ENCODE measurements at places on chromosomes 3 and 15. TPM values are rescaled to one million over a fixed set of nuclear protein-coding genes. Genes with fewer than 3 reads are reported as not detected.

- no peak for DNase-seq
Observed at GRCh38 chr15:59918994-59919951, 84.8 kb upstream of the FOXB1 start.

POC1A gene
- 0.47 TPM for total RNA-seq

GRCh38 chr3:160482796-160483195 is 33.2 kb upstream of the TRIM59 start:
- DNase-seq = no peak

DNA sequence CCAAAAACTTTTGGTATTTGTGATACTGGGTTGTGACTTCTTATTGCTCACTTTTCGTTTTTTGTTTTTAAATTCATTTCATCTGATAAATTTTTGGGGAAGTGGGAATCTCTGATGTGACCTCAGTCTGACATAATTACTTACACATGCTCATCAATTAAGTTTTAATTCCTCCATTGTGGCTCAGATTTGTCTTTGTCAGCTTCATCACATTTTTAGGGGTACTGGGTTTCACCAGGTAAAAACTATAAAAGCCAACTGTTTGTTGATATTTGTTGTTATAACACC is 425.3 kb upstream of the TGFBR2 start:
- no peak for DNase-seq

DNA sequence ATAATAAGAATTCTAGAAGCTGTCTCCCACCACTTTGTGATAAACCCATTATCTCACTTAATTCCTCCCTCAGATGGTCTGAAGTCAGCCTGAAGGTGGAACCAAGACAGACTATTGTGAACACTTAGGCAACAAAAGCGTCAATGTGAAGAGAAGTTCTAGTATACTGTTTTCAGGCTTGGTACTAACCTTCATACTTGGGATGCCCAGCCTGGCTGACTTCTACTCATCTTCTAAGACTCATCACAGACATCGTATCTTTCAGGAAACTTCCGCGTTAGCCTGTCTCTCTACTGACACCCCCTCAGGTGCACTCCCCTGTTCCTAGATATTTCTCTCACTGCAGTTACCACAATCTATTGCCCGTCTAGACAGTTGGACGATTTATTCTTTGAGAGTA is 201.2 kb downstream of the SATB1 start:
- no peak for DNase-seq

TGM4 gene
- not detected for total RNA-seq

- DNase-seq = no peak
Observed at GRCh38 chr15:77455696-77456321, 35.1 kb downstream of the HMG20A start.

DNA sequence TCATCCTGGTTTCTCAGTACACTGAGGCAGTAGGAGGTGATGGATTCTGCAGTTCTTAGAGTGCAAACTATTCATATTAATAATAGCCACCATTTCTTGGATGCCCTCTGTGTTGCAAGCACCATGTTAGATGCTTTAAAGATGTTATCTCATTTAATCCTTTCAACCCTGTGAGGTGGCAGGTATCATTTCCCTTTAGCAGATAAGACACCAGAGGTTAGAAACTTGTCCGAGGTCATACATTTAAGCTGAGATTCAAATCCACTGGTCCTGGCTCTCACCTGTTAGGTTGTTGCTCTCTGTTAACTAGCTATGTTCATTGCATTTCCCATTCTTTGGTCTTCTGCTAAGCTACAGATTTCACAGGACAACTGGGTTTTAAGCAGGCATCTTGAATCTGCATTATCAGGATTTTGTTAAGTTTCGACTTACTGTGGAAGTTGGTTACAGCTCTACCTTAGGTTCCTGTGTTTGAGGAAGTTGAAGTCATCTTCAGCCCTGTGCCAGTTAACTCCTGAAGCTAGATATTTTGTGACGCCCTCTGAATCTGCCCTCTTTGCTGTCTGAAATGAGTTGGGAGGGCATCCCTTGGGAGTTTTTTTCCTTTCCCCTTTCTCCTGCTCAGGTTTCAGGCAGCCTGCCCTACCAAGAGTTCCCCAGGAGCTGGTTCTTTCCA is 6.4 kb downstream of the PDE8A start:
- DNase-seq = no peak

- no peak for DNase-seq
Observed at GRCh38 chr3:98739266-98739665, 23.9 kb upstream of the ST3GAL6 start.

GRCh38 chr15:71215126-71215894 is 100.0 kb downstream of the THSD4 start:
- no peak for DNase-seq

GRCh38 chr3:72682936-72683452 is 165.3 kb downstream of the SHQ1 start:
- no peak for DNase-seq

DNA sequence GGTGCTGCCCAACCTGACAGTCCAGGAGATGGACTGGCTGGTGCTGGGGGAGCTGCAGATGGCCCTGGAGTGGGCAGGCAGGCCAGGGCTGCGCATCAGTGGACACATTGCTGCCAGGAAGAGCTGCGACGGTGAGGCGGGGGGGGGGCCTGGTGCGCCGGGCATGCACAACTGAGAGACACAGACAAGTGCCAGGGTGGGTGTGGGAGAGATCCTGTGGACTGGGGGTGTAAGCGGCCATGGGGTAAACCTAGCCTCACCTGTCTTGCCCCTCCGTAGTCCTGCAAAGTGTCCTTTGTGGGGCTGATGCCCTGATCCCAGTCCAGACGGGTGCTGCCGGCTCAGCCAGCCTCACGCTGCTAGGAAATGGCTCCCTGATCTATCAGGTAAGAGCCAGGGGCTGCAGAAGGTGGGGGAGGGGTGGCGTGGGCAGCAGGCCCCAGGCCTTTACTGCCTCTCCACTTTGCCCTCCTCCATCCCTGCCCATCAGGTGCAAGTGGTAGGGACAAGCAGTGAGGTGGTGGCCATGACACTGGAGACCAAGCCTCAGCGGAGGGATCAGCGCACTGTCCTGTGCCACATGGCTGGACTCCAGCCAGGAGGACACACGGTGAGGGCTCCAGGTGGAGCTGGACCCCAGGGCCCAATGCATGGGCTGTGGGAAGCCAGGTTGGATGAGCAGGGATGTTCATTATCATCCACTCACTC is 3.3 kb downstream of the CHRD start:
- DNase-seq = no peak

DNA sequence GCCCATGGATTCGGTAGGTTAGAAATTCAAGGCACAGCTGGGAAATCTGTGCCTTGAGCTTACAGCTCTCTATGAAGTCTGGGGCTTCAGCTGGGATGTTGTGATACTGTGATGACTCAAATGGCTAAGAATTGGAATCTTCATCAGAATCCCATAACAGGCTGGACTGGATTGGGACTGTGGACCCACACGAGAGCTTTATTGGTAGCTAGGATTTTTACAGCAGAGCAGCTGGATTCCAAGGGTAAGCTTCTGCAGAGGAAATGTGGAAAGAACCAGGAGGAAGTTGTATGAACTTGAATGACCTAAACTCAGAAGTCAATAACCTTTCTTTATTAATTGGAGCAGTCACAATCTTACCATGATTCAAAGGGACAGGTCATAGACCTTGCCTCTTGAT is 1187.1 kb downstream of the ROBO1 start:
- DNase-seq = no peak

STIMATE gene
- 41.1 TPM for total RNA-seq

DNA sequence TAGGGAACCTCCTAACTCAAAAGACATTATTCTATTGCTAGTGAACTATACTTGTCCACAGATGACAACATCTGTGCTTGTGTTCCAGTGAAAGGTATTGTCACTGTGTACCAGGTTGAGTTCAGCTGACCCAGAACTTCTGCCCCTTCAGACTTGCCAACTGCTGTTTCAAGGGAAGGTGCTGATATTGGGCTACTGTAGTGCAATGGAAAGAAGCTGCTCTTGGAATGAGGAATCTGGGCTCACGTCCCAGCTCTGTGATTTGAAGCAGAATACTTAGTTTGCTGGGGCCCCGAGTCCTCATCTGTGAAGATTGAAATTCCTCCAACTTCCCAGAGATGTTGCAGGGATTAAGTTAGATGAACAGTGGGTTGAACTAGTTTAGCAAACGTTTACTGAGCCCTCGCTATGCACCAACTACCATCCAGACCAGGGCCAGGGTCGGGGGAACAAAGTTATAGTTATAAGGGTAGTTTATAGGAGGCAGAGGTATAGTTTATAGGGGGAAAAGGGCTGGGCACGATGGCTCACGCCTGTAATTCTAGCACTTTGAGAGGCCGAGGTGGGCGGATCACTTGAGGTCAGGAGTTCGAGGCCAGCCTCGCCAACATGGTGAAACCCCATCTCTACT is 15.9 kb upstream of the UMPS start:
- DNase-seq = no peak

GRCh38 chr15:39807791-39808190 is 25.1 kb upstream of the FSIP1 start:
- DNase-seq = no peak

NR2E3 gene
- not detected for total RNA-seq

TMEM108 gene
- 0.29 TPM for total RNA-seq

DNA sequence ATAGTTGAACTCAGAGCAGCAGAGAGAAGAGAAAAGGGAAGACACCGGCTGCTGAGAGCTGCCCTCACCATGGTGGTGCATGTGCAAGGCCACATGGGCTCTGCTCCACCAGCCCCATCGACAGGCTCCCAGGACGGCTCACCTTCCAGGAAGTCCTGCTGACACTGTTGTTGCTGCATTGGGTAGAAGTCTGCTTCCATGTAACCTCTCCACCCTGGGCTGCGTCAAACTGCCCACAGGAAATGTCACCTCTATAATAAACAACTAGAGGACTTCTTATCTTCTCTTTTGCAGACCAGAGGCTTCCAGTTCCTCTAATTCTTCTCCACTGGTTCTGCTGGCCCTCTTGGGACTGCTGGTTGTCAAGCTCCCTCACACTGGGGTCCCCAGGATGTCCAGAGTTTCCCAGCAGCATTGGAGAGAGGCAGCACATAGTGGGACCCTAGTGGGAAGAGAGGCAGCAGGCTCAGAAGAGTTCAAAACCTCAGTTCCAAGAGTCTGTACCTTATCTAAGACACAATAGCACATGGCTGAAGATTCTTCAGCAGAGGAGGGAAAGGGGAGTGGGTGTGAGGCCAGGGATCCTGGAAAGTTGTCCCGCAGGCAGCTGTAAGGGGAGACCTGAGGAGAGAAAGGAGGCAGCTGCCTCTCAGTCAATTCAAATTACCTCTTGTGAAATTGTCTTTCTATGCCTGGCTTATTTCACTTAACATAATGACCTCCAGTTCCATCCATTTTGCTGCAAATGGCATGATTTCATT is 5.8 kb upstream of the CCR3 start:
- DNase-seq = no peak

DNA sequence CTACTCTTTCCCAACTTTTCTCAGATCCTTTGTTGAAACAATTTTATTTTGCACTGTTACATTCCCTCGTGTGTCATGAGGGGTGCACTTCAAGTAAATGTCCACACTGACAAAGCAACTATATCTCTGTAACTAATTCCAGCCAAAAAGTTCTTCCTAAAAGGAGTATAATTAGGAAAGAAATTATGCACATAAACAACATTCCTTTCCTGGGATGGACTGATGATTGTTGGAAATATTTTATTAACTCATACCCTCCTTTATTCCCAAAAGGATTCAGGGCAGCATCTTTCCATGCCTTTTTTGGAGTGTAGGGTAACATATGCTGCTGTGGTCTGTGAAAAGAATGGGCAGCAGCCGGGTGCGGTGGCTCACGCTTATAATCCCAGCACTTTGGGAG is 426.1 kb upstream of the THBS1 start:
- no peak for DNase-seq

- DNase-seq = no peak
Observed at GRCh38 chr3:111669926-111670630, 74.9 kb upstream of the ZBED2 start.

DNA sequence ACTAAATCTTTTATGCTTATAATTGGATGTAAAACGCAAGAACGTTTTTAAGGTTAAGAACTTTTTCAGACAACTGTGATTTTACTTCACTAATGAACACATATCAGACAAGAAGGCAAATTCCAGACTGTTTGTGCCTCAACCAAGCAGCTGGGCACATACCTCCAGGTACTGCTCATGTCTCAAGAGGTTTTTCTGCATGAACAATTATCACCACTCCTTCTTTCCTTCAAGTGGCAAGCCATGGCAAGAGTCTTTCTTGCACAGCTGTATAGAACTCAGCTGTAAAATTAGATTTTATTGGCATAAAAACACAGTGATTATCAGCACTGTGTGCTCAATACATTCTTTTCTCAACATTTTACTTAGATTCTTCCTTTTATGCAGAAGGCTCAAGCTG is 64.3 kb downstream of the FNDC3B start:
- no peak for DNase-seq
